Globus pallidus (tissue), 1 donor: ENCODE measurements at places on chromosomes 13 and 19.
A peak's percentile ranks its signal among the peaks of the same experiment; 100 is the strongest.

DNA sequence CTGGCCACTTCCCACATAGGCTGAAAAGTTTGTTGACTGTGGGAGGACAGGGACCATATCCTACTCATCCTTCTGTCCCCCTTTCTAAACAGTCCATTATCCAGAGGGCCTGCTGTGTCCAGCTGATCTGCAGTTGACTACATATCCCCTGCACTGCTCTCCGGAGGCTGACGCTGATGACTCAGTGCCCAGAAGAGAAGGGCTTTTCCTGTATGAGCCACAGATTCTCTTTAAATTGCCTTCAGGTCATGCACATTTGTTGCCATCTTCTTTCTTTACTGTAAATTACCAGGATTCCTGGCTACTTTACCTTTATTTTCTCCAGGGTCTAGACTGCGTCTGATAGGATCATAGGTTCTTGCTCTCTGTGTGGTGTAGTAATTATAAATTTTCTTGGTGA lies 125.2 kb downstream of the LACC1 start:
- no peak for DNase-seq

GRCh38 chr19:56404705-56405056 lies 549 bp downstream of the ZNF583 start:
- DNase-seq: no peak

GRCh38 chr13:99377641-99378040 lies 70.4 kb upstream of the GPR183 start:
- DNase-seq: no peak

- DNase-seq: no peak
Observed at GRCh38 chr19:4038661-4039423, 27.9 kb downstream of the ZBTB7A start.

- DNase-seq: peak; percentile 59
Observed at GRCh38 chr13:105410602-105411001, 1124.9 kb downstream of the EFNB2 start.
